ENCODE measurements at places on chromosomes 12 and 14.

GRCh38 chr14:53668897-53669296 is 287.7 kb downstream of the BMP4 start:
- no peak for DNase-seq

GRCh38 chr12:29041621-29042020 is 107.5 kb upstream of the FAR2 start:
- DNase-seq, result no peak

GRCh38 chr12:64739778-64740177 is 19.4 kb downstream of the GNS start:
- DNase-seq, result no peak

DNA sequence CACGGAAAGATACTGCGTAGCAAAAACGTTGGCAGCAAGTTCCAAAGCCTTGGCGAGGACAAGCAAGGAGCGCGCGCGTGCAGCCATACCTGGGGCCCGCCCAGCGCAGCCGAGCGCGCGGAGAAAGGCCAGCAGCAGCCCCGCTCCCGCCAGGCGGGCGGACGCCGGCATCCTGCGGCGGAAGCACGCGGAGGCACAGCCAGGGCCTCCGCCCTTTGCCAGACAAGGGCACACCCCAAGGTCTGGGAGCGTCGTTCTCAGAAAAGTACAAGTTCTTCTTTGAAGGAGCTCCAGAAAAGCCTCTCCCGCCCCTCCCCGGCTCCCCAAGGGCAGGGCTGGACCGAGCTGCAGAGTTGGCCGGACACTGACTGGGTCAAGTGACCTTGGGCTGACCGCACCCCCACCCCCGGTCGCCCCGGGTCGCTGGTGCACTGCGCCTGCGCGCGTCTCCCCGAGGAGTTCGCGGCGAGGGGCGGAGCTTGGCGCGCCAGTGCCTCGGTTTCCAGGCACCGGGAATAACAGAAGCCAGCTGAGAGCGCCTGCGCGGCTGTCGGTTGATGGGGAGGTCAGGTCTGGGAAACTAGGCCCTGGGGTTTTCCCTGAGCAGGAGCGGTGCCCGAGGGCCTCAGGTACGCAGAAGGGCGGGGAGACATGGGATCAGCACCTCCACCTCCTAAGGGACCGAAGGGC is at the start of gene ZC2HC1C:
Gene ZC2HC1C (plus strand): TSS at position 521 of the 690 bp plus-strand sequence. CDS start 933 bp downstream, outside the sequence.
- peak; percentile 75 for DNase-seq

GRCh38 chr12:92866418-92866817 is 62.7 kb downstream of the EEA1 start:
- DNase-seq, result no peak

DNA sequence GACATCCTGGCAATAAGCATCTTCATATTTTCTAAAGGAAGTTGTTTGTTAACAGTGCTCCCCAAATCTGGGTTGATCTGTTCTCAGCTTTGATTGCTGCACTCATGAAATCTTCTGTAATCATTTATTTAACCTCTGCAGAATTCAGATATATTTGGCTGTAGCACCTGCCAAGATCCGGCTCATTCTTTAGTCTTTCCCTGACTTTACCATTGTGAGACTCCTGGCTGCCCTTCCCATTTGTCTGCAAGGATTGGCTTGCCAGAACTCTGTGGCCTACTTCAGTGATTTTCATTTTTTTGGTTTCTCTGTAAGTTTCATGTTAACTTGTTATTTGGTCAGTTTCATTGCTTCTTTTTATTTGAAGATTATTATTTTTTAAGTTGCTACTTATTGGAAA is 191.2 kb upstream of the PLXNC1 start:
- no peak for DNase-seq

GRCh38 chr12:124389725-124390441 is 95.0 kb downstream of the RFLNA start:
- DNase-seq, result no peak

- no peak for DNase-seq
Observed at GRCh38 chr12:44774815-44775411, 101.2 kb downstream of the NELL2 start.

GRCh38 chr14:50303744-50304471 is 8.1 kb downstream of the L2HGDH start:
- DNase-seq, result no peak
